ENCODE measurements at places on chromosomes 4 and X.

DNA sequence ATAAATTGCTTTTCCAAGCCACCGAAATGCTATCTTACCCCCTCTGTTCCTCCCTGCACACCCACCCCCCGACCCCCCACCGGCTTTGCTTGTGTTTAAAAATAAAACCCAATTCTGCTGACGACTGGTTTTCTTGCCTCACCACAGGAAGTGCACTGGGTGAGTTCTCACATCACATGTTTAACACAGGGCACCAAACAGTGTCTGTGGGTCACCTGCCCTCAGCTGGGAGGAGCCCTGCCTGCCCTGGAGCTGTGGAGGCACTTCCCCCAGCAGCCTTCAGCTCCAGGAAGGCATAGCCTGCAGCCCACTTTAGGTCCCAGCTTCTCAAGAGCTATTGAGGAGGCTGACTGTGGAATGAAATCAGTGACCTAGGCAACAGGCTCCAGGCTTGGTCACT, 8.8 kb downstream of the TMEM255A start:
- DNase-seq, result no peak

- DNase-seq, result no peak
Measured at GRCh38 chr4:124846306-124846705, 133.8 kb upstream of the ANKRD50 start.

- DNase-seq, result no peak
Measured at GRCh38 chr4:184306470-184306869, 88.8 kb upstream of the ENPP6 start.

- DNase-seq, result no peak
Measured at GRCh38 chr4:145045180-145045579, 52.8 kb downstream of the ANAPC10 start.

- DNase-seq, result no peak
Measured at GRCh38 chr4:98027827-98028226, 115.4 kb downstream of the STPG2 start.

DNA sequence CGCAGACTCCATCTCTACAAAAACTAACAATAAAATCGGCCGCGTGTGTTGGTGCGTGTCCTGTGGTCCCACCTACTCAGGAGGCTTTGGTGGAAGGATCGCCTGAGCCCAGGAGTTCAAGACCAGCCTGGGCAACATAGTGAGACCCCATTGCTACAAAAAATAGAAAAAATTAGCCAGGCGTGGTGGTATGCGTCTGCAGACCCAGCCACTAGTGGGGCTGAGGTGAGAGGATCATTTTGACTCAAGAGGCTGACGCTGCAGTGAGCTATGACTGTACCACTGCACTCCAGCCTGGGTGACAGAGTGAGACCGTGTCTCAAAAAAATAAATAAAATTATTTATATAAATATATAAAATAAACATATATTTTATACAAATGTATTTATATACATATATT, 22.3 kb downstream of the ASMTL start:
- peak; percentile 5 for DNase-seq

- DNase-seq, result no peak
Measured at GRCh38 chr4:74291471-74291870, 16.8 kb upstream of the EPGN start.

DNA sequence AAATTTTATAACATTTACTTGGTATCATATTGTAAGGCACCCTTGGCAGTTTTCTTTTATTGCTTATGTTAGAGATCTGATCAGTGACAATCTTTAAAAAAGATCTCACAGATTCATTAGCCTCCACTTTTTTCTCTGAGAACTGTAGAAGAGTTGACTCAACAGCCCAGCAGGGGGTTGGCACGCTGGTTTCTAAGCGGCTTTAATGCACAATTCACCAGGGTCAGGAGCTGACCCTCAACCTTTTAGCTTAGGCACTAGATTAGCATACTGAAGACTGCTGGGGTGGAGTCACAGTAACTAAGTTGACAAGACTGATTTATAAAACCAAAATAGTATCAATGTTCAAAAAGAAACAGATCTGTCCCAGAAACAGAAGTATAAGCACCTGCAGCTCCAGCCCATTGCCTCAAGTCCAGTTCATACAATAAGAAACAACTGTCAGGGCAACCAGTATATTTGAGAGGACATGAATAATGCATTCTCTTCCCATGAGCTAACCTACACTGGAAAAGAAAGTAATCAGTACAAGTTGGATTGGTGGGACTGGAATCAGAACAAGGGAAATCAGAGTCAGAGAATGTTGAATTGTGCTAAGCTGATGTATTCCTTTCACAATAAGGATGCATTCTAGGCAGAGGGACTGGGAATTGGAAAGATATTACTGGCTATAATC, 77.6 kb downstream of the PDE5A start:
- DNase-seq, result no peak

DNA sequence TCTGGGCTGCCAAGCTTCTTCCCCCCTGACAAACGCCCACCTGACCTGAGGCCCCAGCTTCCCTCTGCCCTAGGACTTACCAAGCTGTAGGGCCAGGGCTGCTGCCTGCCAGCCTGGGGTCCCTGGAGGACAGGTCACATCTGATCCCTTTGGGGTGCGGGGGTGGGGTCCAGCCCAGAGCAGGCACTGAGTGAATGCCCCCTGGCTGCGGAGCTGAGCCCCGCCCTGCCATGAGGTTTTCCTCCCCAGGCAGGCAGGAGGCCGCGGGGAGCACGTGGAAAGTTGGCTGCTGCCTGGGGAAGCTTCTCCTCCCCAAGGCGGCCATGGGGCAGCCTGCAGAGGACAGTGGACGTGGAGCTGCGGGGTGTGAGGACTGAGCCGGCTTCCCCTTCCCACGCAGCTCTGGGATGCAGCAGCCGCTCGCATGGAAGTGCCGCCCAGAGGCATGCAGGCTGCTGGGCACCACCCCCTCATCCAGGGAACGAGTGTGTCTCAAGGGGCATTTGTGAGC, 37.0 kb downstream of the HTRA3 start:
- no peak for DNase-seq

GRCh38 chrX:145502670-145503069, 255.4 kb downstream of the SPANXN1 start:
- no peak for DNase-seq

GRCh38 chrX:100600758-100601157, 16.0 kb downstream of the TNMD start:
- DNase-seq, result no peak

GRCh38 chrX:76915836-76916235, 488.3 kb downstream of the MAGEE1 start:
- DNase-seq, result no peak

DNA sequence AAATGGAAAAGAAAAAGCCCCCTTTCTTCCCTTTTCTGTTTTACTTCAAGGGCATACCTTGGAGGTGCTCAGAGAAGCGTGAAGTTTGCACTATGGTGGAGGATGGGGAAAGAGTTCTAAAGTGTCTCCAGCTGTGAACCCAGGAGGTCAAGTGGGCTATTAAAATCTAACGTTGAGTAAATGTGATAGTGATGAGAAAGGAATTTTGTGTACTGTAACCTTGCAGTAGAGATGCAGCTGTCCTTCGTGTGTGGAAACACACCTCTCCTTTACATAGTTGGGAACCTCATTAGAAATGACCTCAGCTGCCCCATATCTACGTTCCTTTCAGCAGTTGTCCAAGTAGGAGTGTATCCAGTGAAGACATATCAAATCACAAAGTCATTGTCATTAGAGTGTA, 26.5 kb downstream of the ADH5 start:
- no peak for DNase-seq

DNA sequence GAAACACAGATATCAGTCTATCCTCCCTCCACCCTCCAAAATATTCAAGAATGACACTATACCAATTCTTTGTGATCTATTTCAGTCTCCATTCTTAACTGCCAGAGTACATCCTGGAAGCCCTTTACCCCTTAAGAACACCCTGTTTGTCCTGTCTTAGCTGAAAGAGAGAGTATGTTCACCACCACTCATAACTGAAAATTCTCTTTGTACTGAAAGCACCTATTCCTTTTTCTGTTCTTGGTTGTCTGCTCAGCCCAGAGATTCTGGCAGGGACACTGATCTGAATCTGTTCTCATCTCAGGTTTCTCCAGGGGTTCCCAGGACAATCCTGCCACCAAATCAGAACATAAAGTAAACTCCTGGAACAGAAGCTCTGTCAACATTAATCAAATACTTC, 25.4 kb upstream of the EREG start:
- no peak for DNase-seq

Measured in left cardiac atrium (tissue), 4 donors.